ENCODE measurements at places on chromosomes 6 and 20. TPM values are rescaled to one million over a fixed set of nuclear protein-coding genes. Genes with fewer than 3 reads are reported as not detected.

DNA sequence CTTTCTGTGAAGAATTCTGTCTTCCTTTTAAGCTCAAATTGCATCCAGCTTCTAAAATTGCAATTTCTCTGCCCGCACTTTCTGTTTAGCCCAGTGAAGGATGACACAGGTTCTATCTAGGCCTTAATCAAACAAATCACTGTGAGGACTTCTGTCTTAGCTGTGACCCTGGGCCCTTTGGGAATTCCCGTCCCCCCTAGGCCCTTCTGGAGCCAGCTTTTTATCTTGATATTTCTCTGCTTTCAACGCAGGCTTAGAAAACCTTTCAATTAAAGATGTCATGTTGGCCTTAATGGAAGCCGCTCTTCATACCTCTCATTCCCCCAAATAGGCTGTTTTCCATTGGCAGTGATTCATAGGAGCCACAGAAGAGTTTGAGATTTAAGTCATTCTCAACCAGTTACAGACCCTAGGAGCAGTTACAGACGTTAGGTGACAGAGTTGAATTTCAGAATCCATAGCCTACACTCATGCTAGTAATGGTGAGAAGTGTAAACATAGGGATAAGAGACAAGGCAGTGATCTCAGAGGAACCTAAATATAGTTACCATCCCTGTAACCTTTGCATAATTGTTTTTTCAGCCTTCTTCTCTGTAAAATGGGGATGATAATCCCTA lies 74.8 kb upstream of the FLRT3 start:
- DNase-seq = peak; percentile 12

DNA sequence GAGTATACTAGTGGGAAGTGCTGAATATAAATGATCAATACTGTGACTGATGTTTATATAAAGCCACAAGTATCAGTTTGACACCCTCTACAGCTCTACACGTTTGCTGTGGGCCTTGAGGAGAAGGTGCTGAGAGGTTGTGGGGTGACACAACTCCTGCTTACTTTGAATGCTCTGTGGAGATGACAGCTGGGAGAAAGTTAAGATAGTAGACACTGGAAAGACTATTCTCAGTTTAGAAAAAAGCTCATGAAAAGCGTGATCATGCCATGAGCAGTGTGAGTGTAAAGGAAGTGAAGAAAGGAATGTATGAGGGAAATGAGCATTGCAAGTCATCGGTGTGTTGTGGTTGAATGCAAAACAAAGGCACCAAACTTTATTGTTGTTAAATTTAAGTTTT lies 215.8 kb downstream of the UTRN start:
- DNase-seq = no peak

- no peak for DNase-seq
Measured at GRCh38 chr6:25635886-25636317, 16.1 kb upstream of the SCGN start.

GRCh38 chr6:33080127-33081089 lies 4.6 kb downstream of the HLA-DPB1 start:
- peak; percentile 34 for DNase-seq

PRPH2 gene
- total RNA-seq = 2.6 TPM

DNA sequence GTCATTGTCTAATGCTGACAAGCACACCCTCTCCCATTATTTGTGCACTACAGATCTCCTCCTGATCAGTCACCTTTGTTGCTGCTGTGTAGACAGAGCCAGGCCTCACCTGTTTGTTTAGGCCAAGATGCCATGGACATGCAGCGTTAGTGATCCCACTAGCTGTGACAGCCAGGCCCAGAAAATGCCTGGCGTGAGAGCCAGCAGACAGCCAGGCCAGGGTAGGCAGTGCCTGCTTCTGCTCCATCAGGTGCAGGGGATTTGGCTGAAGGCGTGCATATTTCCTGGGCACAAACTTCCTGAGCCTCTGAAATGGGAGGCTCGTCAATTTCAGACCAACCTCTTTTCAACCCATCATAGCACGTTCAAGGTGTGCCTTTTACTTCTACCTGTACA lies 27.3 kb downstream of the MANBAL start:
- DNase-seq = no peak

- peak; percentile 60 for DNase-seq
Measured at GRCh38 chr6:27547157-27548075, 74.5 kb upstream of the ZNF184 start.

GRCh38 chr20:64216910-64217309 lies 38.6 kb upstream of the PCMTD2 start:
- no peak for DNase-seq

GRCh38 chr6:158903801-158904200 lies 84.6 kb upstream of the EZR start:
- no peak for DNase-seq

TBP gene
- total RNA-seq = 12.2 TPM

TINAG gene
- total RNA-seq = not detected

- no peak for DNase-seq
Measured at GRCh38 chr20:49727478-49727877, 13.8 kb upstream of the B4GALT5 start.

- no peak for DNase-seq
Measured at GRCh38 chr6:215335-216034, 76.8 kb upstream of the DUSP22 start.

TTBK1 gene
- not detected for total RNA-seq

PNLDC1 gene
- total RNA-seq = 0.32 TPM
